Stimulated activated CD4-positive, alpha-beta T cell treated with anti-CD3 and anti-CD28 coated beads, Interleukin-15, amount 100 ng/mL, for 24 hours (primary cell): ENCODE measurements at places on chromosomes 13 and 19.
A peak's percentile ranks its signal among the peaks of the same experiment; 100 is the strongest.

DNA sequence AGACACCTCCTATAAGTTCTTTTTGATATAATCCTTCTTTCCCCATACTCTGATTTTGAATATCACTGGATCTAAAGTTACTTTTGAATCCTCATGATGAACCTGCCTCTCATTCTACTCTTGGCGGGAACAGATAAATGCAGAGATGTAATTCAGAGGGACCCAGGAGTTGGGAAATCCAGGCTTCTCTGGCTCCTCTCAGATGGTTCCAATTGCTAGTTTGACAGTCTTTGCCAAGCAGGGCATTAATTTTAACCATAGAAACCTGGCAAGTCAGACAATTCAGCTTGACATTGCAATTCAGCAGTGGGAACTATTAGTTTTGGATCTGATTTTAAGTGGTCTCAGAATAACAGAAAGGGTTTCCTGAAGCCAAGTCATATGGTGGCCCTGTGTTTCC is 67.3 kb upstream of the KLF12 start:
- no peak for DNase-seq

DNA sequence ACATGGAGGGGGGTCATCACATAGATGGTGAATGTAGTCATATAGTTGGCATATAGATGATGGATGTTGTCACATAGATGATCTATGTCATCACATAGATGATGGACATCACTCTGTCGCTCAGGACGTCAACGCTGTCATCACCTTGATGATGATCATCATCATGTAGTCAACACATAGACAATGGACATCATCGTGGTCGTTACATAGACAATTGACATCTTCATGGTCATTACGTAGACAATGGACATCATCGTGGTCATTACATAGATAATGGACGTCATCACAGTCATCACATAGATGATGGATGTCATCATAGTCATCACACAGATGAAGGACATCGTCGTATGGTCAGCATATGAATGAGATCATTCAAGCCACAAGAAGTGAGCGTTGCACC is 28.6 kb upstream of the SLC15A1 start:
- no peak for DNase-seq

DNA sequence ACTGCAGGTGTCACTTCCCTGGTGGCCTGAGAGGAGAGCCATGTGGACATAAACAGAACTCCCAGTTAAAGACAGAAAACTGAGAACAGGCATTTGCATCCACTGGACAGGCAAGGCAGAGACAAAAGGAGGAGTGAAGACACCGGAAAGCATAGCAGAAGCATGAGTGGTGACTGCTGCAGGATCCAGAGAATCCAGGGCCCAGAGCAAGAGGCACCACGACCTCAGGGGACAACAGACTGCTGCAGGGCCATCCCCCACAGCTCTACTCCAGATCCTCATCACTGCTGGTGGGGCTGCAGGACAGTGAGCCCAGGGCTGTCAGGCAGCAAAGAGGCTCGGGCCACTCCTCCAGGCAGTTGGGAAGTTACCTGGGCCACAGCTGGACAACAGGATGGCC is 14.5 kb upstream of the ISYNA1 start:
- no peak for DNase-seq

- DNase-seq, result no peak
Measured at GRCh38 chr19:15539638-15540037, 31.3 kb downstream of the CYP4F22 start.

GRCh38 chr19:10238172-10238783 is 7.1 kb upstream of the S1PR2 start:
- DNase-seq, result no peak

- no peak for DNase-seq
Measured at GRCh38 chr13:41609828-41610227, 152.5 kb downstream of the RGCC start.

- DNase-seq, result no peak
Measured at GRCh38 chr19:1154731-1155351, 19.2 kb downstream of the SBNO2 start.

GRCh38 chr19:56066152-56067023 is 54.7 kb downstream of the ZNF787 start:
- DNase-seq, result peak; percentile 72

DNA sequence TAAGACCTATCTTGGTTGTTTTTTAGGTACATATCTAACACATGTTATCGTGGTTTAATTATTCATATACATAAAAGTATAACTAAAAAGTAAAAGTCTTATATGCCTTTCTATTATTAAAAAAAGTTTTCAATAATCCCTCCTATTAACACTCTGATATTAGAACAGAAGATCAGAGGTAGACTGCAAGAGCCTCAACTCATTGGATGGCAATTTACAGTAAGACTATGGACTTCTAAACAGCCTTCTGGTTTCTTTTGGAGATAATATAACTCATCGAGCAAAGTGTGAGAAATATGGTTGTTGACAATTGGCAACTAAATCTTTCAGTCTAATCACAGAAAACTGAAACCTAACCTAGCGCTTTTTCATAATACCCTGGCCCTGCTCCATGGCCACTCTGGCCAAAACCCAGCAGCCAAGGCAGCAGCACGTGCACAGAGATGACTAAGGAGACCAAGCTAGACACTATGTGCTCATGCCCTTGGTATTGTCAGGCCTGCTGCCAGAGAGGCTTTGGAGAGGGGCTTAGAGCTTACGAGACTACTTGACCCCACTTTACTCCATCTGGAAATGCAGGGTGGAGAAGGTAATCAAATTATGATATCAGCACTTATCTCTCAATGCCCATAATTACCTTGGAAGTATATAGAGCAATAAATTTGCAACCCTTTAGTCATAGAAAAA is 40.6 kb upstream of the EEF1AKMT1 start:
- no peak for DNase-seq

GRCh38 chr19:1411255-1412191 is 4.1 kb downstream of the DAZAP1 start:
- no peak for DNase-seq

GRCh38 chr13:20669162-20669561 is 34.3 kb upstream of the IL17D start:
- DNase-seq, result no peak

DNA sequence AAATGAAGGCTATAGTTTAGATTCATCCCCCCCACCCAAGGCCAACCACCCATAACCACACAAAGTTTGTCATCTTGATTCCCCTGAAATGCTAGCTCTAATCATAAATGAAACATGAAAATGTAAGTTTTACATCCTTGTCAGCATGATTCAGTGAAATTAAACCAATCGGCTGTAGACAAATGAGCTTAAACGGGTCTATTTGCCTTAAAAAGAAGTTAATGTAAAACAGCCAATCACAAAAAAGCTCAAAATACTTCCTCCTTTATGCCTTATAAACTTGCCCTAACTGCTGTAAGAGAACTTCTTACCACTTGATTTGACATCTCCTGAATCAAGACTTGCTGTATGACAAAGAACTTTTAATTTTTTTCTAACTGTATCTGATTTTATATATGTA is 34.5 kb upstream of the MRI1 start:
- DNase-seq, result no peak

DNA sequence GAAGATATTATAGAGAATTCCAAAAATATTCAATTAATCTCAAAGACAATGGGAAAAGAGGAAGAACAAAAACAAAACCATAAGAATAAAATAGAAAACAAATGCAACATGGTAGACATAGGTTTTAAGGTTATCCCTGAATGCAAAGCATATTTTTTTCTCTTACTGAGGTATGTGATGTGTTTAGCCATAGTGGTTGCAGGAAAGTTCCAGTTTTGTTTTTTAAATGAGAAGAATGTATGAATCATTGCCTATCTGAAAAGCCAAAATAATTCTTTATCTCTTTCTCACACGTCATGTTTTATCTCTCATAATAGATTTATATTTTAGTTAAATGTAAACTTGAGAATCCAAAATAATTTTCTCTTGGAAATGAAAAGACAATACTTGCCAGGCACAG is 2591.7 kb upstream of the PCDH20 start:
- no peak for DNase-seq

- peak; percentile 86 for DNase-seq
Measured at GRCh38 chr19:19490214-19490968, 25.0 kb downstream of the TSSK6 start.

DNA sequence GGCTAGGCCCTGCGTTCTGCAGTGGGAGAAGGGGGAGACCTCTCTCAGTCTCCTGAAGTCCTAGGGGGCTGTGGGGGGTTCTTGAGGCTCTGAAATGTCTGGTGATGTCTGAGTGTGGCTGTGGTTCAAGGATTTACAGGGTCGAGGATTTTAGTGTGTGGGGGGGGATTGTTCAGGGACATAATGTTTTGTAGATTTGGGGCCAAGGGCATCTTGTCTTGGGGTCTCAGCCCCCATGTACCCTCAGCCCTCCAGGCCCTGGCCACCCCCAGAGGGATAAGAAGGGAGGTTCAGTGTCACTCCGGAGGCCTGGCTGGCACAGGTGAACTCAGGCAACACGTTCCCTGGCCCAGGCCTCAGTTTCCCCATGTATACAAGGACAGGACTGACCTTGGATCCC is 2.4 kb upstream of the APC2 start:
- no peak for DNase-seq

- no peak for DNase-seq
Measured at GRCh38 chr13:27188239-27188638, 16.6 kb upstream of the USP12 start.

GRCh38 chr13:82878536-82878935 is 1003.7 kb downstream of the SLITRK1 start:
- DNase-seq, result no peak

DNA sequence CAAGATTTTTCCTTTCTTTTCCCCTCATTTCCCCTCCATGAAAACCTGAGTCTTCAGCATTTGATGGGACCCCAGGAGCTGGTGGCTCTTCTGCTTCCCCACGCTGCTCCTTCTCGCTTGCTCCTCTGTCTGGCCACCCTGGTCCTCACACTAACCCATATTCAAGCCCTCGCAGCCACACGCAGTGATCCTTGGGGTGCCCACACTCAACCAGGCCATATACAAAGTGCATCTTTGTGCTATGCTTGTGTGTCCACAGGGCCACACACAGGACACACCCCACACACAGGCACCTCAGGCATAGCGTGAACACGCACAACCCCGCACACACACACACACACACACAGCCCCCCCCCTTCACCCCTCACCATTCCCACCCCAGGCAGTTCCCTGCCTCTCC is 132.1 kb downstream of the URI1 start:
- no peak for DNase-seq

DNA sequence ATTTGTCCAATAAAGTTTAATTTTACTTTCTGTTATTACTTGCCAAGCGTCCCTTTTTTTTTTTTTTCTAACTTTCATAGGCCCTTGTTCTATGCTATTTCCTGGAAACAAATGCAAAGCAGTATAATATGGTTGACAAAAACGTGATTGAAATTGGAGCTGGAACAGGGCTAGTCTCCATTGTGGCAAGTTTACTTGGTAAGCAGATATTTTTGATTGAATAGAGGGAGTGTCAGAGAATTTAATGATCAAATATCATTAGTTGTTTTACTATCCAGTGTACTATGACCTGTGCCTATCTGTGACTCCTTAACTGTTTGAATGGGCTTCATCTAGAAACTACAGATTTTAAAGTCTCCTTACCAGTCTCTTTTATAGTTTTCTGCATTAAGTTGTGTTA is 46.7 kb downstream of the ERCC5 start:
- no peak for DNase-seq

- DNase-seq, result no peak
Measured at GRCh38 chr13:111248822-111249221, 71.6 kb upstream of the TEX29 start.

- DNase-seq, result no peak
Measured at GRCh38 chr13:77678691-77679235, 18.7 kb upstream of the SLAIN1 start.

DNA sequence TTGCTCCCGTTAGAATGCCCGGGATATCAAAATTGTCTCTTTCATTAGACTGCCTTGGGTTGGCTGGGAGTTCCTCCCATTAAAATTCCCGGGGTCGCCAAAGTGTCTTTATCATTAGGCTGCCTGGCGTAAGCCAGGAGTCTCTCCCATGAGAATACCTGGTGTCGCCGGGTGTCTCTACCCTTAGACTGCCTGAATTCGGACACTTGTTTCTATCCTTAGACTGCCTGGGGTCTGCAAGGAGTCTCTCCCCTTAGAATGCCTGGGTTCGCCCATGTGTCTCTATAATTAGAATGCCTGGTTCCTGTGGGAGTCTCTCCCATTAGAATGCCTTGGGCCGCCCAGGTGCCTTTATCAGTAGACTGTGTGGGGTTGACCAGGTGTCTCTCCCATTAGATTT is 1538.2 kb downstream of the UQCRFS1 start:
- DNase-seq, result no peak

DNA sequence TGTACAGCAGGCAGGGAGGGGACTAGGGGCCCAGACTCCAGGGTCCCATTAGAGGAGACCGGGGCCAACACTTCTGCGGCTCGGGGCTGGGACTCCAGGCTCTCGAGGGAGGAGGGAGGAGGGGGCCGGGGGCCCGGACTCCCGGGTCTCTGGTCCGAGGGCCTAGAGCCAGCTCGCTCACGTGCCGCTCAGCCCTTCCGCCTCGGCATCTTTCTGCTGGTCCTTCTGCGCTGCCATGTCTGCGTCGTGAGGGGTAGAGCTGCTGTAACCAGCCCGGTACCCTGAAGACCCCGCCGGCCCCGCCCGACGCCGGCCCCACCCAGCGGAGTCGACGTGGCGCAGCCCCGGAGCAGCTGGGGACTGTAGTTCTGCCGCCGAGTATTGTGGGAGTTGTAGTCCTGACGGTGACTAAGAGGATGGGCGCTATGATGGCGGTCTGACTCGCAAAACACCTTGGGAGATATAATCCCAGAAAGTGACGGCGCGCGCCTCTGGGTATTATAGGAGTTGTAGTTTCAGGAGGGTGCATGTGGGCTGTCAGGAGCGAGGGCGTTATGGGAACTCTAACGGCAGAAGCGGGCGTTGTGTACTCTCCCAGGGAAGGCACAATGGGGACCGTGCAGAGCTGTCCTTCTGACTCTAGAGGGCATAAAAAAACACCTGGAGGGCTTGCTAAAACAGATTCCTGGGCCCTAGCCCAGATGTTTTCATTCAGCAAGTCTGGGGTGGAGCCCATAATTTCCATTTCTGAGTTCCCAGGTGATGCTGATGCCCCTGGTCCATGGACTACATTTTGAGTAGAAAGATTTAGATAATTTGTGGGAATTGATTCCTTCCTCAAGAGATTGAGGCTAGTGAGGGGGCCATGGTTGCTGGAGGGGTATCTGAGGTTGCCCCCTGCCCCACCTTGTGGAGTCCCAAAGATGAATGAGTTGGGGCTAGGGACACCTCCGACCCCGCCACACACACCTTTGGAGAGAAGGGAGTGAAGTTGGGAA is at the start of gene RABAC1:
Gene RABAC1, minus strand, starts transcription at position 266 of the 998 bp plus-strand sequence. Its CDS starts 29 bp downstream, at position 237.
- DNase-seq, result peak; percentile 93

DNA sequence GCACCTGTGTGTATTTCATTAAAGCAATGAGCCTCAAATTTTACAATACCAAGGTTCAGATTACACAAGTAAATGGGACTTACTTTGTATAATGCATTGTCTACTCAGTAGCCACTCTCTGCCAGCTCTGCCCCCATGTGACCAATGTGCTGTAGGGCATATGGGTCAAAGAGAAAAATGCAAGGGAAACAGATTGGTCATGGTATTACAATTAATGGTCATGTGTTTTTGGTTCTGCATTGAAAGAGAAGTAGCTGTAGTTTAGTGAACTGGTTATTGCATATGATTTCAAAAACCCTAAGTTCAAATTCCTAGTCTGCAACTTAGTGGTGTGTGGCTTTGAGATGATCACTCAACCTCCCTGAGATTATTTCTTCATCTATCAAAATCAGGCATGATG is 545.4 kb downstream of the SUCLA2 start:
- no peak for DNase-seq
